ENCODE measurements at places on chromosomes 13 and 19.

GRCh38 chr13:104198801-104199200 lies 1132.6 kb upstream of the SLC10A2 start:
- DNase-seq, result no peak

DNA sequence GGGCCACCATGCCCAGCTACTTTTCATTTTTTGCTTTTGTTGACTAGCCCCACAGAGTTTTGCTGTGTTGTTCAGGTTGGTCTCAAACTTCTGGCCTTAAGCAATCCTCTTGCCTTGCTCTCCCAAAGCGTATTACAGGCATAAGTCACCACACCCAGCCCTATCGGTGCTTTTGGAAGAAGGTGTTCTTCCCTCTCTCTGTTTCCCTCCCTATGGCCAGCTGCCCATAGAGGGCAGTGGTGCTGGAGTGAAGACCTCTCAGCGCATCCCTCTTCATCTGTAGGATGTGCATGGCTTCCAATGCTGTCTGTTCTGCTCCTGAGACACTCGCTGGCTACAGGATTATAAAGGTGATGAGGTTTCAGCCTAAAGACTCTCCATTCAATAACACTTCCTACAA lies 1.3 kb upstream of the CD22 start:
- DNase-seq, result no peak

DNA sequence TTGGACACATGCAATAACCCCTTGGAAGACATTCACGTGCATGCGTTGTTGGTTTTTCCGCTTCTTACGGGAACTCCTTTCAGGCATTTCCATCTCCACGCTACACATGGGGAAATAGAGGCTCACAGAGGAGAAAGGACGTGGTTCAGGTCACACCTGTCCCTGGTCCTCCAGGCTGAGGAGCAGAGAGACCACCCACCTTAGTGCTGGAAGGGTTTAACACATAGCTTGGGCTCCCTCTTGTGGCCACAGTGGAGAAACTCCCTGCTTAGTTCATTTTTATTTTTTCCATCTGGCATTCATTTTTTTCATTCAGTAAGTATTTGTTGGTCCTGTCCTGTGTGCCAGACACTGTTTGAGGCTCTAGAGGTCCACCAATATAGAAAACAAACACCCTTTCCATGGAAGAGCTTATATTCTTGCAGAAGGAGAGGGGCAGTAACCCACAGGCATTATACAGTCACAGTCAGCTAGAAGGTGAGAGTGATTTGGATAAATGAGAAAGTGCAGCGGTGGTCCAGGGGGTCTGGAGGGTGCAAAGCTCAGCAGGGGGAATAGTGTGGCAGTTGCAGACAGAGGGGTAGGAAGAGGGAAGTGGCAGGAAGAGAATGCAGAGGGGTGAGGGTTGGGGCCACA lies 24.2 kb upstream of the TTYH1 start:
- DNase-seq, result peak; percentile 78

DNA sequence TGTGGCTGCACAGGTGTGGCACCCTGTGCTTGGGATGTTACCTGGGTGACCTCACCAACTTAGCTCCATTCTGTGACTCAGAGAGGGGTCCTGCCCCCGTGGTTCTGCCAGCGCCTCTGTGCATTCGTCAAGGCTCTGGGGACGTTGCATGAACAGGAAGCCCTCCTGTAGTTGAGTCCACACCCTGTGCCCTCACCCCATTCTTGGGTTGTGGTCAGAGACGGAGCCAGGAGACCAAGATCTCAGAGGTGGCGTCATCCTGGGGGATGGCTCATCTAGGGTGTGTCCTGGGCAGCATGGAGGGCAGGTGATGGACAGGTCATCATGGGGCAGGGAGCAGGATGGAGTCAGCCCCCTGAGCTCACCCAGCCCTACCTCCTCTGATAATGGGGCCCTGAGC lies 2.5 kb downstream of the COX6B2 start:
- no peak for DNase-seq

GRCh38 chr13:79405501-79405830 lies 589 bp downstream of the RBM26 start:
- no peak for DNase-seq

DNA sequence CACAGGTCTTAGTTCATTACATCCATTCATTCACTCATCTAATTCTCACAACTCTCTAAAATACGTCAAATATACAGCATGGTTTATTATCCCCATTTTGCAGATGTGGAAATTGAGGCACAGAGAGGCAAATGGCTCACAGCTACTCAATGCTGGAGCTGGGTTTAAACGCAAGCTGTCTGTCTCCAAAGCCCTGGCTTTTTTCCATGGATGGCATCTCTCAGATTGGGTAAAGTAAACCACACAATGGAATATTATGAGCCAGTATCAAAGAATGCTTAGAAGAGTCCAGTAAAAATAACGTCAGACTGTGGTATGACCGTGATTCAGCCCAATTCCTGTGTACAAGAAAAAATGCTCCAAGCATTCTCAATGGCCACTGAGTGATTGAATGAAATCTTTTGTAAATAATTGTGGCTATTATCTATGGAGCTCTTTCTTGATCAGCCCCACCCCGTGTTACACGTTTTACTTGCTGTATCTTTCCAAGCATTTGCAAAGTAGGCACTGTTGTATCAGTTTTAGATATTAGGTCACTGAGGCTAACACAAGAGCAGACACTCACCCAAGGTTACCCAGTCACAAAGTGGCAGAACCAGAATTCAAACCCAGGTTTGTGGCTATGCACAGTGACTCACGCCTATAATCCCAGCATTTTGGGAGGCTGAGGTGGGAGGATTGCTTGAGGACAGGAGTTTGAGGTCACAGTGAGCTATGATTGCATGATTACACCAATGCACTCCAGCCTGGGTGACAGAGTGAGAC lies 5.5 kb upstream of the ACP7 start:
- DNase-seq, result peak; percentile 54

DNA sequence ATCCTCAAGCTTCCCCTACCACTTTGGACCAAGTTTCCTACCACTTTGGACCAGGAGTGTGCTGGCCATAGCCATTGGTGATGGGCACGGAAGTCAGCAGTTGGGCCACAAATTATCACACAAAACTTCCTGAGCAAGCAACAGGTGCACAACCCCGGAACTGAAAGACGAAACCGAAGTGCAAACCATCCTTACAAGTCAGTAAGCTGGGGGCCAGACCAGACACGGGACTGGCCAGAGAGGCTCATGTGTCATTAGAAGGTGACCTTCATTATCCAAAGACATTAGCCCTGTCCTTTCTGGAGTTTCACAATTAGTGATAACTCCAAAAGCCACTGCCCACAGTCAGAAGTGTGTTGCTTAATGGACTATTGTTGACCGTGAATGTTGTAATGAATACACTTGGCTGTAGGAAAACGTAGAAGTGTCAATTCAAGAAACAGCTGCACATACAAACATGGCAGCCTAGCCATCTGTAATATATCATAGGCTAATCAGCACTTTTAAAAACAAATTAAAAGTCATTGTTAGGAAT lies 244.1 kb upstream of the IRS2 start:
- no peak for DNase-seq

- DNase-seq, result peak; percentile 64
Observed at GRCh38 chr19:40576151-40576584, 505 bp upstream of the SHKBP1 start.

DNA sequence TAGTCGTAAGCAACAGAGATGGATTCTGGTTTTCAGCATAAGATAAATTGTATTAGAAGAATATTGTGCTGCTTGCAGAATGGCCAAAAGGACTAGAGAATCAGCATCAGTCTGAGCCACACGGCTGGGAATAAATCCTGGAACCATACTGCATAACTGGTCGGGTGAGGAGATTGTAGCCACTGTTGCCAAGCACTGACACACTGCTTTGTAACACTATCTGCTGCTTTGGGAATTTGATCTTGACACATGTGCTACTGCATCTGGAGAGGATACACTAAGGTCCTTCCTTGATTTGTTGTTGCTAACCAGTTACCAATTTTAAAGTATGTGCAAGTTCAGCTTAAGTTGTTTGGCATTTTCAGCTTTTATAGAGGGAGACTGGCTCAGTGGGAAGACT lies 1.9 kb downstream of the HNRNPA1L2 start:
- no peak for DNase-seq

- DNase-seq, result no peak
Observed at GRCh38 chr13:39586151-39586550, 16.8 kb downstream of the LHFPL6 start.

- DNase-seq, result peak; percentile 98
Observed at GRCh38 chr19:13163609-13164342, 13.6 kb downstream of the IER2 start.

- DNase-seq, result peak; percentile 42
Observed at GRCh38 chr19:30062065-30062906, 120.2 kb downstream of the URI1 start.

GRCh38 chr19:28351761-28352160 lies 861.2 kb downstream of the UQCRFS1 start:
- DNase-seq, result no peak

GRCh38 chr13:72808917-72809500 lies 27.1 kb downstream of the PIBF1 start:
- DNase-seq, result no peak

DNA sequence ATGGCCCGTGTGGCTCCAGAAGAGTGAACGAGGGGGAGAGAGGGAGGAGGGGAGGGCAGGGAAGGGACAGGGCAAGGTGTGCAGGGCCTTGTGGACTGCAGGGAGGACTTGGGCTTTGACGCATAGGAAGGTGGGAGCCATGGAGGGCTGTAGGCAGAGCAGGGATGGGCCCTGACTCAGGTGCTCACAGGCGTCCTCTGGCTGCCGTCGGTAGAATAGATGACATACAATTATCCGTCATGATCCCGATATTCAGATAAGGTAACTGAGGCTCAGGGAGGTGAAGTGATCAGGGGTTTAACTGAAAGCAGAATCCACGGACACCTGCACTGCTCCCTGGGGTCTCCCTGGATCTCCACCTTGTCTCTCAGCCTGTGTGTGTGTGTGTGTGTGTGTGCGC lies 3.4 kb downstream of the C3 start:
- DNase-seq, result no peak

GRCh38 chr19:11843722-11844121 lies 4.8 kb upstream of the ZNF439 start:
- DNase-seq, result no peak

- peak; percentile 91 for DNase-seq
Observed at GRCh38 chr19:34254046-34254697, at the start of gene GARRE1. TSS of gene GARRE1 (plus strand) at chr19:34254554. CDS start at chr19:34300474, 45,920 bp downstream.

- DNase-seq, result no peak
Observed at GRCh38 chr13:68057836-68058235, 827.7 kb upstream of the PCDH9 start.

- DNase-seq, result peak; percentile 41
Observed at GRCh38 chr19:1691589-1692290, 39.3 kb upstream of the TCF3 start.

GRCh38 chr19:49946415-49946814 lies 14.6 kb downstream of the SIGLEC11 start:
- DNase-seq, result no peak

DNA sequence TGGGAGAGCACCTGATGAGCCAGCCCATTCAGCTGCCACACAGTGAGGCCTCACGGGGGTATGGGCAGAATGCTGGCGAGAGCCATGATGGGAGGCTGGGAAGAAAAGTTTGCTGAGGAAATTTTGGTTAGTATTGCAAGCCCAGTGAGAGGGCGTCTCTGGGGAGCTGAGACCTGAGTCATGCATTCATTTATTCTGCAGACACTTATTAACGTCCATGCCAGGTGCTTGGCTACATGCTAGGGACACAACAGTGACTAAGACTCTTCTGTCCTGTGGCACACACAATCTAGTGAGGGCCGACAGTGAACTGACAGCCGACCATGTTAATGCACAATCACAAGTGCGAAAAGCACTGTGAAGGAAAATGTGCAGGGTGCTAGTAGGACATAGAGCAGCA lies 27.2 kb downstream of the WDR62 start:
- no peak for DNase-seq

GRCh38 chr13:51251480-51251879 lies 29.3 kb downstream of the FAM124A start:
- no peak for DNase-seq

DNA sequence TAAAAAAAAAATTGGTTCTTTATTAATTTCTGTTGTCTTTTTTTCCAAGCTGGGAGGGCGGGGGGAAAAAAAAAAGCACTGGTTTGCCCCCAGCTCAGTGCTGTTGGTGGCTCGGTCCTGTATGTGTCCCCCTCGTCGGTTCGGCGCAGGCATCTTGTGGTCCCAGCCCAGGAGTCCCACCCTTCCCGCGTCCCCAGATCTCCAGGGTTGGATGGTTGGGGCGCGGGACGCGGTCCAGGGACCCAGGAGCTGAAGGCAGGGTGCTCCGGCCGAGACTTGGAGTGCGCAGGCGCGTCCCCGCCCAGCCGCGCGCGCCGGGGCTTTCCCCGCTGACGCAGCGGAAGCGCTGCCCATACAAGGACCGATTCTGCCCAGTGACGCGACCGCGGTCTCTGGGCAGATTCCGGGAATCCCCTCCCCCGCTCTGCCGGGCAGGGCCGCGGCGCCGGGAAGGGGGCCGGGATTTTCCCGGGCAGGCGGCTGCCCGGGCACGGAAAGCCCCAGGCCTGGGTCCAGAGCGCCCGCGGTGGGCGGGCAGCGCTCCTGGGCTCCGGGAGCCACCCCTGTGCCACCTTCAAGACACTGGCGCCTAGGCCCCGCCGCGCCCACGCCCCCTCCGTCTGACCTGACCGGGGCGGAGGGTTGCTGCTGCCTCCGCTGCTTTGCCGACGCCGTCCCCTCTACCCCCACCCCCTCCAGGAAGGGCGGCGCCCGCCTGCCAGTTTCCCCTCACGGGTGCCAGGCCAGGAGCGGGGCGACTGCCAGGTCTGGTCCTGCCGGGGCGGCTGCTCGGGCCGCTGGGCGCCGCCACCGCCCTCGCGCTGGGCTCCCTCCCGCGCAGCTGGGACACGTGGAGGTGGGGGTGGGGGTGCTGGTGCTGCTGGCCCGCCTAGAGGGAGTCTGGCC lies 2.3 kb downstream of the JUNB start:
- DNase-seq, result peak; percentile 94

DNA sequence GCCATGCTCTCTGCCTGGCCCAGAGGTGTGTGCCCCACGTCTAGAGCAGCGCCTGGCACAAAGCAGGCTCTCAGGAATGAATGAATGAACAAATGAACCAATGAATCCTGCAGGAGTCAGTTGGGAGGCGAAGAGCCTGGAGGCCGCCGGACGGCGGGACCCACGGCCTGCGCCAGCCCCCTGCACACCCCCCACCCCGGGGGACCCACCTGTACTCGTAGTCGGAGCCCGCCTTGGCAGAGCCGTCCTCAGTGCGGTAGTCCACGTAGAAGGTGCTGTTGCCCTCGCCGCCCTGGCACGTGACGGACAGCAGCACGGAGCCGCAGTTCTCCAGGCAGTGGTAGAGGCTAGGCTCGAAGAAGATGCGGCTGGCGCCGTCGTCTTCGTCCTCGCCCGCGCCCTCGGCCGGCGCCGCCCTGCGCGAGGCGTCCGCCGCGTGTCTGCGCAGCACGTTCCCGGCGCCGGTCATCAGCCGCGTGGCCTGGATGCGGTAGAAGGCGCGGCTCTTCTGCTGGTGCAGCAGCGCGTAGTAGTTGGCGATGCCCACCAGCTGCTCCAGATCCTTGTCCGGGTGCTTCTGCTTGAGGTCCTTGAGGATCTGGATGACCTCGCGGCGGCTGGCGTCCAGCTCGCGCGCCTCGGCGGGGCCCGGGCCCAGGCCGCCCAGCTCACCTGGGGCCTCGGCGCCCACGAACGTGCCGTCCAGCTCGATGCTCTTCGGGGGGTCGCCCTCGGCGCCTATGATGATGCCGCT lies 14.8 kb downstream of the SLC8A2 start:
- no peak for DNase-seq

Measured in islet precursor cell (in vitro differentiated cells).